Muscle of back (tissue), 13 donors: ENCODE measurements at places on chromosomes 11 and 22. TPM values are rescaled to one million over a fixed set of nuclear protein-coding genes. Genes with fewer than 3 reads are reported as not detected.
A peak's percentile ranks its signal among the peaks of the same experiment; 100 is the strongest.

GRCh38 chr11:107040433-107041087, 22.3 kb upstream of the GUCY1A2 start:
- no peak for DNase-seq

- no peak for DNase-seq
Measured at GRCh38 chr11:27910186-27910931, 197.6 kb downstream of the KIF18A start.

DNA sequence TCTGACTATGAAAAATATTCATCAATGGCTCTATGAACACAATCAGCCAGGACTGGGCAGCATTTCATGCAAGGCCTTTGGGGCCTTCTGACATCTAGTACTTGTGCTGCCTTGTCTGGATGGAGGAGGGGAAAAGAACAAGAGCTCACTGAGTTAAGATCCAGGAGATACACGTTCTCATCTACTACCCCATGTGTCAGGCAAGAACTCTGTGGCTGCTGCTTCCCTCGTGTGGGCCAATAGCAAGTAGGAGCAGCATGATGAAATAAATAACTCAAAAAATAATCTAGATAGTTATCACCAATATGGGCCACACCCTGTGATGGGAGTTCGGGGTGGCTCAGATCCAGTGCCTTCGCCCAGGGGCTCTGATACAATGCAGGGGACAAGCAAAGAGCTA, 7.3 kb downstream of the KCNE3 start:
- DNase-seq = no peak

- DNase-seq = no peak
Measured at GRCh38 chr22:35458547-35459422, 58.8 kb downstream of the MCM5 start.

DNA sequence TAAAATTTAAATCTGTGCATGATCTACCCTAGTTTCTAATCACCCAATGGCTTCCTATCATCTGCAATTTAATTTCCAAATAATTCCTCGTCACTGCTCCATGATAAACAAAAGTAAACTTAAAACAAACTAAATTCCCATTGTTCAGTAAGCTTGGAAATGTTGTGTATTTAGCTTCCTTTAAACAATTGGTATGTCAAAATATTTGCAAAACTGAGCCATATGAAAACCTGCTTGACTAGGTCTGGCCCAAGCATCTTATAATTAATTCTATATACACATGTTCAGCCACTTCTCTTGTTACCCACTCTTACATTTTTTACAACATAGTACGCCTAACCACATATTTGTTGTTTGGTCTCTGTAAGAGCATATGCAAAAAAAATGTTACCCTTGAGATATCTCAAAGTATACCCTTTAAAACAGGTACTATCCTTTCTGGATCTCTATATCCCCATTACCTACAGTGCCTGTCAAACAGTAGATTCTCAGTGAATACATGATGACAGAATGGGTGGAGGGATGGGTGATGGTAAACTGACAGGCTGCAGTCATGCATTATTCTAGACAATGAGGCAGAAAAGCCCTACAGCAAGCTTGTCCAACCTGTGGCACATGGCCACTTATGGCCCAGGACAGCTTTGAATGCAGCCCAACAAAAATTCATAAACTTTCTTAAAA, 1277.9 kb upstream of the TENM4 start:
- no peak for DNase-seq

- DNase-seq = peak; percentile 79
Measured at GRCh38 chr11:828506-829175, 922 bp downstream of the CRACR2B start.

- DNase-seq = no peak
Measured at GRCh38 chr11:43984039-43984438, 41.6 kb downstream of the C11orf96 start.

DNA sequence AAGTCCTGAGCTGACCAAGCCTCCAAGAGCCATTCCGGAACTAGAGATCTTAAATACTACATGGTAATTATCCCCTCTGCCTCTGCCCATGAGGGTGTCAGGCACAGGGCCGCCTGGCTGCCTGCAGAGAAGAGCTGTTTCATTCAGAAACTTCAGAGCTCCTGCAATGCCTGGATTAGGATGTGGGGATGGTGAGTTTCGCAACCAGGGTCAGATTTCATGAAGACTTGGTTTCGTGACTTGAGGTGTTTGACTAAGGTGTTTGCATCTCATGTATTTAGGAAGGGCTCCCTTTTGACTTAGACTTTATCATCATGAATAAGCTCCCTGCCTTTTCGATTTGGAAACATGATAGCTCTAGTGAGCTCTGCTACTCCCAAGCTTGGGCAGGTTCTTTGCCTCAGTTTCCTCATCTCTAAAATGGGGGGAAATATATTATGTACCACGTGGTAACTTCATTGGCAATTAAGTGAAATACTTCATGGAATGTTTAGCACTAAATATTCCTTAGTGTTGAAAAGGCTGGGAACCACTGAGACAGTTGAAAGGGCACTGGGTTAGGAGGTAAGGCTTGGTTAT, 9.1 kb downstream of the TIMP3 start:
- DNase-seq = no peak

DNA sequence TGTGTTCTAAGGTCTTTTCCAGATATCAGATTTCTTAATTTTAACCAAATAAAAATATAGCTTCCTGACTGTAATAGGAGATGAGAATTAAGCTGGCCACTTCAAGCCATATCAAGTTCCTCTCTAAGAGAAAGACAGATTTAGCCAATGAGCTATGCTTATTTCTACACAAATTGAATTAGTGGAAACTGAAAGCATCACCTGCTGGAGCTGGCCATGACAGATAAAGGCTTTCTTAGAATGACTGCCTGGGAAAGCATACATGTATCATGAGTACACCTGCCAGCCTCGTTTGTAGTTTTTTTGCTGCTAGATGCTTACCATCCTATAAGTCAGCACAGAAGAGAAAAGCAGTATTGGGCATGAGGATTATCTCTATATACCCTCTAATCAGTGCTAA, 53.5 kb upstream of the DBX1 start:
- DNase-seq = no peak

- DNase-seq = no peak
Measured at GRCh38 chr11:34890089-34890488, 26.1 kb downstream of the APIP start.

DNA sequence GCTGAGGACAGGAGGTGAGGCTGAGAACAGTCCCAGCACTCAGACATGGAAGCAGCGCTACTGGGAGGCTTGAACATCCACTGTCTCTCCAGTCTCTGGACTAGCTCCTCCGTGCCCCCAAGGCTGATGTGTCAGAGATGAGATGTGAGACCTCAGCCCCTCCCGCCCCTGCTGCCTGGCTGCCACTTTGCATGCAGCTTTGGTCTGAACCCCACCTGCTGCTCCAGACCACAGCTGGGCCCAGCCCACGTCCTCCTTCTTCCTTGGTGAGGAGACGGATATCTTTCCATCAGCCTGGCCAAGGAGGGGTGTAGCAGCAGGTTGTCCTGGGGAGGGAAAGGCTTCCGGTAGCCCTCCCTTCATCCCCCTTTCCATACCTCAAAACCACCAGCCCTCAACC, 148.0 kb upstream of the B3GAT1 start:
- DNase-seq = no peak

DNA sequence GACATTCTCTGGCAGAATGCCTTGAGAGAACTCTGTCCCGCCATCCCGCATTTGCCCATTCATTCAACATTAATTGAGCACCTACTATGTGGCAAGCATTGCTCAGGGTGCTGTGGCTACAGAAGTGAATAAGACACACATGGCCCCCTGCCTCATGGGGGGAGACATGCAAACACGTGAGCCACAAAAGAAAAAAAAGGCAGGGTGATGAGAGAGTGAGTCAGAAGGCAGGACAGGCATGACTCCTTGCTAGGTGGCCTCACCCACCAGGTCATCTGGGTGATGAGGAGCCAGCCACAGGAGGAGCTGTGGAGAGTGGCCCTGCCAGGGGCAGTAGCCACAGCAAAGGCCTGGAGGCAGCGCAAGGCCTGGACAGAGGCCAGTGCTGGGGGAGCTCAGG, 4.9 kb downstream of the CHRM4 start:
- no peak for DNase-seq

DNA sequence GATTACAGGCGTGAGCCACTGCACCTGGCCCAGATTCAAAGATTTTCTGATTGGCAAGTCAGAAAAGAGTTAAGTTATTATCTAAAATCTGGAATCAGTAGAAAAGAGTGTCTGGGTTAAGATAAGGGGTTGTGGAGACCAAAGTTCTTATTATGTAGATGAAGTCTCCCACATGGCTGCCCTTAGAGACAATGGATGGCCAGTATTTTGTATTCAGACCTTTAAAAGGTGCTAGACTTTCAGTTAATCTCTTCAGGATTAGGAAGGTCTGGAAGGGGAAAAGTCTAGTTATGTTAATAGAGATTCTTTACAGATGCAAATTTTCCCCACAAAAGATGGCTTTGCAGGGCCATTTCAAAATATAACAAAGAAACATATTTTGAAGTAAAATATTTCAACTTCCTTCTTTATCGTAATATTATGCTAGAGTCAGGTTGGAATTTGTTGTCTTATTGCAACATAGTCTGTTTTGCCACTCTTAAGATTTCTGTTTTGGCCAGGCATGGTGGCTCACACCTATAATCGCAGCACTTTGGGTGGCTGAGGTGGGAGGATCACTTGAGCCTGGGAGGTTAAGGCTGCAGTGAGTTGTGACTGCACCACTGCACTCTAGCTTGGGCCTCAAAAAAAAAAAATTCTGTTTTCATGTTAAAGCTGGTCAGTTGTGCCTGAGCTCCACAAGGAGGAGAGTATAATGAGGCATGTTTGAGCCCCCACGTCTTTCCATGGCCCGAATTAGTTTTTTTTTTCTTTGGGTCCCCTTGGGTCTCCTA, 14.0 kb downstream of the GRAMD1B start:
- DNase-seq = no peak

- DNase-seq = peak; percentile 63
Measured at GRCh38 chr11:15074206-15075161, 1.1 kb downstream of the CALCB start.

DNA sequence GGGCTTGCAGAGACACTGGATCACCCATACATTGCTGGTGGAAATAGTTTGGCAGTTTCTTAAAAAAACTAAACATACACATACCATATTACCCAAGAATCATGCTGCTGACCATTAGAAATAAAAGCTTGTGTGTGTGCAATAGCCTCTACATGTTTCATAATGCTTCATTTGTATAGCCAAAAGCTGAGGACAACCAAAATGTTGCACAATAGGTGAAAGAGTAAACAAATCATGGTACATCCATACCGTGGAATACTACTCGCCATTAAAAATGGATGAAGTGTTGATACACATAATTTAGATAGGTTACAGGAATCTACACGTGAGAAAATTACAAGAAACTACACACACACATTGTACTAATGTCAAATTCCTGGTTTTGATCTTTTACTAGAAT, 6.5 kb downstream of the KBTBD3 start:
- no peak for DNase-seq

DNA sequence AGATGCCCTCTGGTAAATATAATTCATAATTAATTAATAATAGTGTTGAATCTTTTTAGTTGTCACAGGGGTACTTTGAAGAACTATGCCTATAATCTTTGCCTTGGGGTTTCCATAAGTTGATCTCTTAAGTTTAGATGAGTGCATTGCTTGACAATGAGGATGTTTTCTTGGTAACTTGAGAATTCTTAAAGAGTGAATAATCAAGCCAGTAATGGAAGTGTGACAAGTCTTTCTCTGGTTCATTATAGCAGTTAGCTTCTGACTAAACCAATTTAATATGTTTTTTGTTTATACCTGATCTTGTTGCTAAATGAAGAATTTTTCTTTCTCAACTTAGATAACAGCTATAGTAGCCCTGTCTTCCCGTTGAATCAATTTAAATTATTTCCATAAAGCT, 46.2 kb downstream of the ATXN10 start:
- no peak for DNase-seq

DNA sequence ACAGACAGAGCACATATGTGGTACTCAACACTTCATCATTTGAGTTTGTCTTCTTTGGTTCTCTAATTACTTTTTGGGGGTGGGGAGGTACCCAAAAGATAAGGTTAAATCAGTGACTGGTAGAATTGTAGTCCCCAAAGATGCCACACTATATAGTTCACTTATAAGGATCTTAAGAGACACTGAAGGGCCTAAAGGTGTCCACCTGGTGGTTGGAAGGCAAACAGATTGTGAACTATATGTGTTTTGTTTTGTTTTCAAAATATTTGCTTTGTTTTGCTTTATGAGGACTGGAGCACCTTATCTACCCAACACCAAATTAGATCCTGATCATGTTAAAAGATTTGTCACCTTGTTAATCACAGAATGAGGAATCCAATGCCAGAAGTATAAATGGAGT, 136.1 kb downstream of the DCDC1 start:
- no peak for DNase-seq

DNA sequence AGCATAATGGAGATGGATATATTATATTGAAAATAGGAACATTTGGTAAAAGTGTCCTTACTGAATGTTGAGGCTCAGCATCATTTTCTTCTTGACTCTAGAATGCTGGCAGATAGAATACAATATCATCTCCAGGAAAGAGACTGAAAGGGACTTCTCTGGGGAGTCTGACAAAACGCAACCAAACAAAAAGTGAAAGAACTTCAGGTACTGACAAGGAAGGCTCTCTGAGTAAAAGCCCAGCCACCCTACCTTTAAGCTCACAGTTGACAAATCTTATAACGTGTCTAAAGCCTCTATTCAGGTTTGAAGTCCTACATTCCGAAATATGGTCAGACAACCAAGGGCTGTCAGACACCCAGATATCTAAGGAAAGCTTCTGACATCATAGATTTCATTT, 590.8 kb downstream of the SOX6 start:
- no peak for DNase-seq

GRCh38 chr22:37423283-37423682, 4.0 kb downstream of the ELFN2 start:
- no peak for DNase-seq

- DNase-seq = no peak
Measured at GRCh38 chr11:65417702-65418430, 4.7 kb upstream of the NEAT1 start.

- DNase-seq = no peak
Measured at GRCh38 chr11:86124251-86125233, 55.7 kb upstream of the PICALM start.

DNA sequence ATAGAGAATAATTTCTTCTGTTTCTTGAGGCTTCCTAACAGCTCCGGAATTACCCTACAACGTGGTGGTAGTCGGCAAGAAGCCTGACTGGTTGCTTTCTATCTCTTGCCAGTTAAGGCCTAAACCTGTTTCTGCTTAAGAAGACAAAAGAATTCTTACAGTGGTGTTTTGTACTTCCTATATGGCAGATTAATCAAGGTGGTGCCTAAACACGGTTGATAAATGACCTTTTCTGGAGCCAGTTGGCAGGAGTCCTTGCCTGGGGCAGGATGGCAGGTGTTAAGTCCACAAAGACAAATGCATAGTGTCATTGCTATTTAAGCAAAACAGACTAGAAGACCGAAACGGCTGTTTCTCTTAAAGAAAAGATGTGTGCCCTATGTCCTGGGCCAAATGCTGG, 9.9 kb downstream of the GVQW3 start:
- no peak for DNase-seq

The OVOL1 gene
- not detected for polyA plus RNA-seq

The SESN3 gene
- 157 TPM for polyA plus RNA-seq

The TTC12 gene
- polyA plus RNA-seq = 6.5 TPM

The MS4A6A gene
- 29.1 TPM for polyA plus RNA-seq

The OR1S1 gene
- not detected for polyA plus RNA-seq

The SPTBN2 gene
- polyA plus RNA-seq = 14.0 TPM

The POU2AF2 gene
- polyA plus RNA-seq = not detected

The OR4D11 gene
- not detected for polyA plus RNA-seq

The ALX4 gene
- 2.2 TPM for polyA plus RNA-seq

The PRODH gene
- polyA plus RNA-seq = 8.5 TPM

The MUC5AC gene
- not detected for polyA plus RNA-seq

The RAPSN gene
- 75.8 TPM for polyA plus RNA-seq

The XKR3 gene
- polyA plus RNA-seq = not detected

The FOXR1 gene
- polyA plus RNA-seq = not detected
